ENCODE measurements at places on chromosomes 1 and 21. TPM values are rescaled to one million over a fixed set of nuclear protein-coding genes. Genes with fewer than 3 reads are reported as not detected.

- no peak overlapping the region for H3K27ac ChIP-seq
- no peak for DNase-seq
- no peaks in the 10 kb centered on the region for H3K4me1 ChIP-seq
- no peaks in the 10 kb centered on the region for H3K36me3 ChIP-seq
Observed at GRCh38 chr1:29332204-29332603, 95.9 kb downstream of the PTPRU start.

GRCh38 chr1:31063631-31064030, 1.9 kb downstream of the PUM1 start:
- H3K4me3 ChIP-seq: peak overlapping the region; percentile 72
- peaks cover 7% of the 10 kb centered on the region for H3K36me3 ChIP-seq
- H3K4me1 ChIP-seq: no peaks in the 10 kb centered on the region
- H3K27me3 ChIP-seq: no peaks in the 10 kb centered on the region
- peak overlapping the region; percentile 98 for H3K27ac ChIP-seq
- no peak for DNase-seq

DNA sequence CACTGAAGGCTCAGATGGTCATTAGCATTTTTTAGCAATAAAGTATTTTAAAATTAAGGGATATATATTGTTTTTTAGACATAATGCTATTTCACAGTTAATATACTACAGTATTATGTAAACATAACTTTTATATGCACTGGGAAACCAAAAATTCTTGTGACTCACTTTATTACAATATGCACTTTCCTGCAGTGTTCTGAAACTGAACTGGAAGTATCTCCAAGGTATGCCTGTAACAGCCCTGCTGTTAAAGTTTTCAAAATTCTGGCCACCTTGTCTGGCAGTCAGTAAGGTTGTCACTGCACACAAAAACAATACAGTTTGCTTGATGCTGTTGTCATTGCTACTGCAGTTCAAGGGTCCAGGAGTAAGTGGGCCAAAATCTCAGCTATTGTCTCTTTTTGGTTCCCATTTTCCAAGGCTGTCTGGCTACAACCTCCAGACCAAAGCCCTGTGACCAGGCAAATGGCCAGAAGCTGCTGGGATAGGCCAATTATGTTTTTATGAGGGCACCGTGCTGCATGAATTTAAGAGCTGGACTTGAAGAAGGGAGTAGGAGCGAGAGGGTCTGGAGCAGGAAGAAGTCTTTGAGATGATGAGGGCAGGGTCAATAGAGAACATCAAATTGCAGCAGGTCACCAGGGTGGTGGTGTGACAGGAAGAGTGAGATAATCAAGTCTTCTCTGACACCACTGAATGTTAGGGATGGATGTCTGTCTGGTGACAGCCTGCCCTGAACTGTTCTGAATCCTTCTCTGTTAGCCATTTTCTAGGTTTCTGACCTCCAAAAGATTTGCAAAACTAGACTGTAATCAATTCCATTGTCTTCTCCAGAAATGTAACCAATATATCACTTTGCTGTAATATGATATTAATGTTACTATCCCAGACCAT, 82.3 kb upstream of the CACHD1 start:
- no peak overlapping the region for H3K27ac ChIP-seq
- H3K4me3 ChIP-seq: no peak overlapping the region
- H3K27me3 ChIP-seq: no peaks in the 10 kb centered on the region
- no peaks in the 10 kb centered on the region for H3K36me3 ChIP-seq

DNA sequence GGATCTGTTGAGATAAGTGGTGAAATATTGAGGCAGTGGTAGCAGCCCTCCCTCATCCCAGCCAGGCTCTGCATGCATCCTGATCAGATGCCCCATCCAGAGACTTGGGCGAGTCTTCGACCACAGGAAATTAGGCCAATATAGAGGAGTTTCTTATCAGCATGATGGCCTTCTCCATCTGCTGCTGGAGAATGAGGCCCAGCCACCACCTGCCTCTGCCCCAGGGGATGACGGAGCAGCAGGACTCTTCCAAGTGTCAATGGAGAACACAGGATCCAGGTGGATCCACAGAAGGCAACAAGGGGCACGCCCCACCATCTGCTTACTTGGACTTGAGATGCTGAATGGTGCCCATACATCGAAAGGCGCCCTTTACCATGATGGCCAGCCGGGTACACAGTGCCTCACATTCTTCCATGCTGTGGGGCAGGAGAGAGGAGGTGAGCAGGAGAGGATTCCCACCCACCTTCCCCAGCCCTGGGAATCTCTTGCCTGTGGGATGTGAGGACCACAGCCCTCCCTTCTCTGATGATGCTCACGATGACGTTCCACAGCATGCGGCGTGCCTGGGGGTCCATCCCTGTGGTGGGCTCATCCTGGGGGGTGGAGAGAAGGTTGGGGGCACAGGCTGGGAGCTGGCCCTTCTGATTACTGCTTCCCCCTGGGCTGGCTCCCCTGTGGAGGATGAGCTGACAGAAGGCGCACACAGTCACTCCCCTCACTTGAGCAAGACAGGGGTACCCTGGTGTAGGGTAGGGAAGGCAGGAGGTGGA, 91.5 kb upstream of the GCLM start:
- peak; percentile 34 for DNase-seq
- no peaks in the 10 kb centered on the region for H3K4me1 ChIP-seq

DNA sequence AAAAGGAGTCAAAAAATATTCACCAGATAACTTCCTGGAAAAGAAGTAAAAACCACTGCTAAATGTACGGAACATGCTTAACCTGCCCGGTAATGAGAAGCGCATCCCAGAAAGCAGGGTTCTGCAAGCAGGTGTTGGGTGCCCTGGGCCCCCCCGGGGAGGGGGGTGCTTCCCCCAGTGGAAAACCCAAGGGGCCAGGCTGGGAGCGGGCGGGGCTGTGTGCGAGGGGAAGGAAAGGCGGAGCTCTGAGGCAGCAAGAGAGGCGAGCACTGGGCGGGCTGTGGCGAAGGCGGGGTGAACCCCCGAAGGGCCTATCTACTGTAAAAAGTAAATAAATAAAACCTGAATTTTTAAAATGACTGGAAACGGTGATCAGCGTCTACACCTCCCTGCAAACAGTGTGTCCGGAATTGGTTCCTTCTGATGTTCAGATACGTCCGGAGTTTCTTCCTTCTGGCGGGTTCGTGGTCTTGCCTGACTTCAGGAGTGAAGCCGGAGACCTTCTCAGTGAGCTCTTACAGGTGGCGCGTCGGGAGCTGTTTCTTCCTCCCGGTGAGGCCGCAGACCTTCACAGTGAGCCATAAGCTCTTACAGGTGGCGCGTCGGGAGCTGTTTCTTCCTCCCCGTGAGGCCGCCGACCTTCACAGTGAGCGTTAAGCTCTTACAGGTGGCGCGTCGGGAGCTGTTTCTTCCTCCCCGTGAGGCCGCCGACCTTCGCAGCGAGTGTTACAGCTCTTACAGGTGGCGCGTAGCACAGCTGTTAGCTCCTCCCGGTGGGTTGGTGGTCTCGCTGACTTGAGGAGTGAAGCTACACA, 13.4 kb downstream of the FTCD start:
- no peak overlapping the region for H3K27ac ChIP-seq
- no peaks in the 10 kb centered on the region for H3K36me3 ChIP-seq

GRCh38 chr1:163442231-163442879, 120.6 kb downstream of the NUF2 start:
- H3K36me3 ChIP-seq: no peaks in the 10 kb centered on the region
- no peak overlapping the region for H3K4me3 ChIP-seq
- no peaks in the 10 kb centered on the region for H3K27me3 ChIP-seq
- no peaks in the 10 kb centered on the region for H3K4me1 ChIP-seq

TNFRSF1B gene
- 25.6 TPM for total RNA-seq

DNA sequence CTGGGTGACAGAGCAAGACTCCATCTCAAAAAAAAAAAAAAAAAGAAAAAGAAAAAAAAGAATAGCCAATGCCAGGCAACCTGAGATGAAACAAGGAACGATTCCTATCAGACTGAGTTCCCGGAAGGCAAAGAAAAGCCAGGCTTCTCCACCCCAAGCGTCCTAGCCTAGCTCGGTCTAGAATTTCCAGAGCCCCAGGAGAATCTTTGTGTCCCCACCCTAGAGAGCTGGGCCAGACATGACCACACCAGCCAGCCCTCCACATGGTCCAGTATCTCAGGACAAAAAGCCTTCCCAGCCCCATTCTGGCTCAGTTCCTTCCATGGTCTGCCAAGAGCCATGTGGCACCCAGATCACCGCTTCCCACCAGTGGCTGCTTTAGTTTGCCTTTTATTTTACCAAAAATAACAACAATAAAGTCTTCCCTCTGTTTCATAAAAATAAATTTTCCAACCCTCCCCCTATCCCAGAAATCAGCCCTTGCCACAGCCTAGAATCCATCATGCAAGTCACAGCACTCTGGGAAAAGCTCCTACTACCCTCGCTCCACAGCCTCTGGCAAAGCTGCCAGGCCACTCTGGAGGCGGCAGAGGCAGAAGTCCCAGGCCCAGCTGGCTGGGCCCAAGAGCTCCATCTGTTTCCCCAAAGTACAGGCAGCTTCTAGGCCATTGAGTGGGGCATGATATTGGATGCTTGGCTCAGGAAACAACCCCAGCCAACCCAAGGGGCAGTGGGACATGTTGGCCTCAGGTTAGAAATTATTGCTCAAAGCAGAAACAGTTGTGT, 3.5 kb upstream of the MKNK1 start:
- H3K36me3 ChIP-seq: peaks cover 28% of the 10 kb centered on the region
- H3K27me3 ChIP-seq: no peaks in the 10 kb centered on the region
- H3K4me3 ChIP-seq: no peak overlapping the region
- peak overlapping the region; percentile 69 for H3K27ac ChIP-seq

DNA sequence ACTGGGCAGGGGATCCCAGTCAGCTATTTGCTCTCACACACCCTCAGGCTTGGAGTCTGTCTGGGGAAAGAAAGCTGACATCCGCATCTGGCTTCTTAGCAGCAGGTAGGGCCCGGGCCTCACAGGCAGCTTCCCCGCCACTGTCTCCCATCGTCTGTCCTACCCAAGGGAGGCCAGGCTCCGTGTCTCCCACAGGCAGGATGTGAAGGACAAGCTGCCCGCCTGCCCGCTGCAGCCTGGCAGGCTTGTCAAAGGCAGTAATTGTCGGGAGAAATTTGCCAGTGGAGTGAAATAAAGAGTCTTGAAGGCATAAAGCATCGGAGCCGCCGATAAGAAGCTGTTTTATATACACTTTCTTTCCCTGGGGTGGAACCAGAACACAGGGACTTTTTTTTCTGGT, 44.0 kb upstream of the DISP3 start:
- no peaks in the 10 kb centered on the region for H3K27me3 ChIP-seq
- H3K4me1 ChIP-seq: no peaks in the 10 kb centered on the region
- no peak overlapping the region for H3K4me3 ChIP-seq
- H3K27ac ChIP-seq: no peak overlapping the region
- H3K36me3 ChIP-seq: no peaks in the 10 kb centered on the region

ADCY10 gene
- not detected for total RNA-seq

- no peaks in the 10 kb centered on the region for H3K27me3 ChIP-seq
- no peaks in the 10 kb centered on the region for H3K36me3 ChIP-seq
- DNase-seq: no peak
Observed at GRCh38 chr1:216119600-216119999, 303.6 kb downstream of the USH2A start.

MTARC2 gene
- 13.6 TPM for total RNA-seq

ERG gene
- total RNA-seq: 13.2 TPM

TPR gene
- 56.1 TPM for total RNA-seq

Data from right atrium auricular region (tissue), 2 donors.